Gastrocnemius medialis (tissue), 4 donors: ENCODE measurements at places on chromosomes 6 and 20. TPM values are rescaled to one million over a fixed set of nuclear protein-coding genes. Genes with fewer than 3 reads are reported as not detected.

PRKN gene
- 13.2 TPM for total RNA-seq

AKAP7 gene
- 6.4 TPM for total RNA-seq

EPB41L1 gene
- 10.7 TPM for total RNA-seq

ABHD16A gene
- total RNA-seq, result 39.2 TPM

ZBP1 gene
- not detected for total RNA-seq
